Fibroblast of skin of right biceps (primary cell): ENCODE measurements at places on chromosomes 6 and 20.

GRCh38 chr20:10332656-10333415 lies 101.2 kb downstream of the MKKS start:
- peak; percentile 47 for DNase-seq

GRCh38 chr20:19743640-19743995 lies 14.4 kb upstream of the RIN2 start:
- DNase-seq: no peak

DNA sequence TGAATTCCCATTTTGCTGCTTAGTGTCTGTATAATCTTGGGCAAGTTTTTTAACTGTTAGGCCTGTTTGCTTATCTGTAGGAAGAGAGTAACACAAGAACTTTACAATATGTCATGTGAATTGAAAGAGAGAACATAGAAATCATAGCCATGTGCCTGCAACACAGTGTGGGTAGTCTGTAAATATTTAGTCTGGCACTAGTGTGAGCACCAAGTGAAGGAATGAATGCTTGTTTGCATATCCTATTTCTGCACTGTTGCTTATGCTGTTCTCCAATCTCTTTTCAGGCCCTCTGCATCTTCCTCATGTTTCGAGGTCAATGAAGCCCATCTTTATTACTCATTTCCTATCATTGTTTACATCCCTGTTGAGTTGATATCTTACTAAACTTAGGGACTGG lies 49.2 kb downstream of the CBFA2T2 start:
- DNase-seq: peak; percentile 20

GRCh38 chr6:47690214-47690613 lies 8.2 kb upstream of the ADGRF4 start:
- DNase-seq: no peak

- no peak for DNase-seq
These were observed 36.2 kb upstream of the BAG2 start for GRCh38 chr6:57135885-57136284.

- DNase-seq: no peak
These were observed 47.5 kb upstream of the JAG1 start for GRCh38 chr20:10721137-10721896.

DNA sequence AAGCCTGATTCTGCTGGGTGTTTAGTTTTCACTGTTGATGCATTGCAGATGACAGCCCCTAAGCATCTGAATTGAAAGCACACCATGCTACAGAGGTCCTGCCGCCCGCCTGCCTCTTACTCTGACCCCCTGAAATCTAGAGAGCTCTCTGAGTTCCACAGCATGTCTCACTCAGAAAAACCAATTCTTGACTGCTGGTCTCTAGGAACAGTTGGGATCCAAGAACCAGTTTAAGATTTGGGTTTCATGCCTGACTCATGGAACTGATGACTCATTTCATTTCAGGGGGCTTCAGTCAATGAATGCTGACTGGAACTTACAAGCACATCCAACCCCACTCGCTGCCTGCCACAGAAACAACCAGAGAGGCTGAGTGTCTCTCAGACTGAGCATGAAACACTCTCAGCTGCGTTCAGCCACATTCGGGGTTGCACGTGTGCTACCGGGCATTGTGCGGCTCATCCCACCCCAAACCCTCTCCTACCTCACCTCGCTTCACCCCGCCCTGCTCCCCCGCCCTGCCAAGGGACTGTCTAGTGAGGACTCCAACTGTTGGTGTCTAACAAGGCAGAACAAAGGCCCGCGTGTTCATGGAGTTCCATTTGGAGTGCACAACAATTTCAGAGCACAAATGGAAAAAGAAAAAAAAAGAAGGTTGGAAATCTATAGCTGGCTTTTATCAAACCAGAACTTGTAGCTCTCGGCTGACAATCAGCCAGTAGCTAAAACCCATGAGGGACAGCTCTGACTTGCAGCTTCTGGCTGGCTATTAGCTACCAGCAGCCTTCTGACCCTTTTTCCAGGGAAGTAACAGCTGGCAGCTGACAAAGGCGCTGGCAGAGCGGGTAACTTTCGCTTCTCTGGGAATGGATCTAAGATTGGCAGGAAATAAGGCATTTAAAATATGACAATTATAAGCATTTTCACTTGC lies 20.0 kb upstream of the TRAF3IP2 start:
- DNase-seq: peak; percentile 95

DNA sequence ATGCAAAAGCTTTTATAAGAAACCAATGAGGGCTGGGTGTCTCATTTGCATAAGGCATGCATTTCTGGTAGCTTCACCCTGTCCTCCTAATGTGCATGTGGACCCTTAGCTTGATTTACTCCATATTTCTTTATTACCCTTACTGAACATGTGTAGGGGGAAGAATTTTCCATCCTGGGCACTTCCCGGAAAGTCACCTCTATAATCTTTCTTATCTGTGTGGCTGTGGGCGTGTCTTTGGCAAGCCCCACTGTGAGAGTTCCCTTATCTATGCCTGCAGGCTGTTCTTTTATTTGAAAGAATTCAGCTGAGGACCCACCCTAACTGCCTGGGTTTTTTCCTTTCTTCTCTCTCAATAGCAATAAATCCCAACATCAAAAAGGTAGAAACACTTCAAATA lies 627.8 kb downstream of the DOK5 start:
- DNase-seq: no peak

- DNase-seq: peak; percentile 10
These were observed 7.4 kb downstream of the SLC52A3 start for GRCh38 chr20:760751-761417.

GRCh38 chr20:15163632-15164031 lies 826.2 kb upstream of the FLRT3 start:
- DNase-seq: peak; percentile 2

GRCh38 chr20:9203081-9203447 lies 134.2 kb downstream of the PLCB4 start:
- DNase-seq: no peak

DNA sequence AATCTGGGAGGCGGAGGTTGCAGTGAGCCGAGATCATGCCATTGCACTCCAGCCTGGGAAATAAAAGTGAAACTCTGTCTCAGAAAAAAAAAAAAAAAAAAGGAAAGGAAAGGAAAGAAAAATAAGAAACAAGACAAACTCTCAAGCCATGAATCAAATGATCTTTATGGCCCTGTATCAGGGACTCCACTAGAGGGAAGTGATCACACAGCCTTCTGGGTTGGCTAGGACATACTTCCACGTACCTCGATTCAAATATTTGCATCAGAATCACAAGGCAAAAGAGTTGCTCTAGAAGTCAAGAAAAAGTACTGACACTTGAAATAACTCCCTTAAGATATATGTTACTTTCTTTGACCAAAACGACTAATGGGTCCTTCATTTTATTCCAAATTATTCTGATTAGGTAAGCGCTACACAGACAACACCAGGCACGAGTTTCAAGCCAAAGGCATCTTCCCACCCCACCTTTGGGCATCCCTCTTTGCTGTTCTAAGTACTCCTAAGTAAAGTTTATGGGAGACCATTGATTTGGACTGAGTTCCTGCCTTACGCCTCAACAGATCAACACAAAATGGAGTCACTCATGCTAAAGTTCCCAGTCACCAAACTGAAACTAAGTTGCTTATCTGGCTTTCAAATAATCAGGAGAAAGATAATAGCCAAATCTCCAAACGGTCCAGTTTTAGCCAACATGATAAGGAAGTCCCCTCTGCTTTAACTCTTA lies 77.5 kb upstream of the NT5E start:
- DNase-seq: peak; percentile 22

DNA sequence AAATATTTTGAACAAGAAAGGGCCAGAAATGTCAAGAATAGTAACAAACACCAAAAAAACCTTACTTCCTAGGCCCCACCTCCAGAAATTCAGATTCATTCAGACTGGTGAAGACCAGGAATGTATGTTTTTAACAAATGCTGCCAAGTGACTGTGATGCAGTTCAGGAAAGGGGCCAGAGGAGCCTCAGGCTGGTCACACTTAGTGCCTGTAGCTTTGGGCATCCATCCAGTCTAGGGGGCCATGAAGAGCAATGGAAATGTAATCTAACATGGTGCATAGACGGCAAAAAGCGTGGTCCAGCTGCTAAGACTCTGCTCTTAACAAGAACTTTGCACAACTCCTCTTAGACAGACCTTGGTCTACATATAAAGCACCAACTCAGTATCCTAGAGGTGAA lies 7.1 kb downstream of the GJA1 start:
- peak; percentile 22 for DNase-seq

DNA sequence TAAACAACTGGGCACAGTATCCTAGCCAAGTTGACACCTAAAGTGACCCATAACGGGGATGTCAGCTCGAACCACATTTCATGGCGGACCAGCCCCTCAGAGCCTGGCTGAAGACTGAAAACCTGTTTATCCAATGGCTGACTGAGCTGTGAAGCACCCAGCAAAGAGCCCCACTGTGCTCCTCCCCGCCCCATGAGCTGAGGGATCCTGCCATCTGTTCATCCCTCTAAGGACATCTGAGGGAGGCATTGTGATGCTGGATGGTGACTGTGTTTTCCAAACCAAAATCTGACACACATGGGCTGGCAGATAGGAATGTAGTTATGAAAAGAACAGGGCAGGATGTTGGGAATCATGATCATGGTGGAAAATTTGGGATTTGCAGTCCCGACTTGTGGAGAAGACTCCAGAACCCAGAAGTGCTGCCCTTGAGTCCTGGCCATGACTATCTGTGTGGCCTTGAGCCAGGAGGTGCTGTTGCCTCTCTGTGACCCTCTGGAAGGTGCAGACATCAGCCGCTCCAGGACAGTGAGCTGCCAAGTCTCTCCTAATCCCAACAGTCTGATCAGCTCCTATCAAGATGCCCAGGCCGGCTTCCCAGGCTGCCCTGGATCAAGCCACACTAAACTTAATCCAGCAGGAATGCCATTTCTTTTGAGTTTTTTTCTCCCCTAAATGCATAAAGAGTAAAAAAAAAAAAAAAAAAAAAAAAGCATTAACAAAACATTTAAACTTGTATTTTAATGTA lies 5.7 kb downstream of the EDN3 start:
- no peak for DNase-seq

DNA sequence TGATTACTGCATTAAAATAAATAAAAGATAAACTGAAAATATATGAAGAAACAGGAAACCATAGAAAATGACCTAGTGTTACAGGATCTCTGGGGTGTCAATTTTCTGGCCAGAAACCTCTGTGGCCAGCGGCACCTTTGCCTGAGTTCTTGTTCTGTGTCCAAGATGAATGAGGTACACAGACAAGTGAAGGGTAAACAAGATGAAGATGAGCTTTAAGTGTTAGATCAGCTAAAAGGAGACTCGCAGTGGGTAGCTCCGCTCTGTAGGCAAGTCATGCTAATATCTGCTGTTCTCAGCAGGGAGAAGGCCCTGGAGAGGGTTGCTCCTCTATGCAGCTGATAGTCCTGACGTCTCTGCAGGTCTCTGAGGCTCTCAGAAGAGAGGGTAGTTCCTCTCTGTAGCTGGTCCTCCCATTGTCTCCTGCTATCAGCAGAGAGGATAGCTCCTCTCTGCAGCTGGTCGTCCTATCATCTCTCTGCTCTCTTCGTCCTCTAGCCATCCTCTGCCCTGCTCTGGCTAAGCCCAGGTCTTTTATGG lies 35.9 kb upstream of the TBC1D22B start:
- no peak for DNase-seq

DNA sequence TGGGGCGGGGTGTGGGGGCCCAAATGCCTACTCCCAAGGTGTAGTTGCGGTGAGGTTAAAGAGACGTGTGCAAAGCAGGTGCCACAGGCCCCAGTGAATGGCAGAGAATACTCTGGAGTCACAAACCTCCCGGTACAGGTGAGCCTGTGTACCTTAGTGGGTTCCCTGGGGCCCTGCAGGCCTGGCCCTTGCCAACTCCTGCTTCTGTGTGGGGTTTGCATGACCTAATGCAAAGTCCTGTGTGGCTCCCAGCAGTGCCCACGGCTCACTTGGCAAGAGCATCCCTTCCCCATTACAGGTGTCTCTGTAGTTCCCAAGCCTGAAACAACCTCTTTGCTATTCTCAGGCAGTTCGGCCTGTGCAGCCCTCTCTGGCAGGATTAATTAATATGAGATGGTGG lies 17.5 kb downstream of the SPDEF start:
- DNase-seq: no peak

GRCh38 chr6:116047173-116047933 lies 13.3 kb downstream of the FRK start:
- peak; percentile 5 for DNase-seq

- no peak for DNase-seq
These were observed 56.2 kb upstream of the PREP start for GRCh38 chr6:105459049-105459448.

DNA sequence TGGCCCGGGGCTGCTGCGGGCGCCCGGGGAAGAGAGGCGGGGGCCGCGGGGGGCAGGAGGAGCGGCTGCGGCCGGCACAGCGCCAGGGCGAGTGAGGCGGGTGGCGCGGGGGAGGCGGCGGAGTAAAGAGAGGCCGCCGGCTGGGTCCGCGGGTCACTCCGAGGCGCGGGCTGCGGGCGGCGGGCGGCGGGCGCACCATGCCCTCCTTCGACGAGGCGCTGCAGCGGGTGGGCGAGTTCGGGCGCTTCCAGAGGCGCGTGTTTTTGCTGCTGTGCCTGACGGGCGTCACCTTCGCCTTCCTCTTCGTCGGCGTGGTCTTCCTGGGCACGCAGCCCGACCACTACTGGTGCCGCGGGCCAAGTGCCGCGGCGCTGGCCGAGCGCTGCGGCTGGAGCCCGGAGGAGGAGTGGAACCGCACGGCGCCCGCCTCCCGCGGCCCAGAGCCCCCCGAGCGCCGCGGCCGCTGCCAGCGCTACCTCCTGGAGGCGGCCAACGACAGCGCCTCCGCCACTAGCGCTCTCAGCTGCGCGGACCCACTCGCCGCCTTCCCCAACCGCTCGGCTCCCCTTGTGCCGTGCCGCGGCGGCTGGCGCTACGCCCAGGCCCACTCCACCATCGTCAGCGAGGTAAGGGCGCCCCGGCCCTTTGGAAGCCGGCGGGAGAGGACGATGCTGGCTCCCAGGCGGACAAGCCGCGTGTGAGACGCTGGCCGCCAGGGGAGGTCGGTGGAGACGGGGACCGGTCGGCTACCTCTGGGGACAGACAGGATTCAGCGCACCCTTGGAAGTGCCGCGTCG lies at the start of gene SLC22A3:
Gene SLC22A3, plus strand, starts transcription at position 156 of the 797 bp plus-strand sequence. Its CDS starts 42 bp downstream, at position 198.
- DNase-seq: peak; percentile 7

DNA sequence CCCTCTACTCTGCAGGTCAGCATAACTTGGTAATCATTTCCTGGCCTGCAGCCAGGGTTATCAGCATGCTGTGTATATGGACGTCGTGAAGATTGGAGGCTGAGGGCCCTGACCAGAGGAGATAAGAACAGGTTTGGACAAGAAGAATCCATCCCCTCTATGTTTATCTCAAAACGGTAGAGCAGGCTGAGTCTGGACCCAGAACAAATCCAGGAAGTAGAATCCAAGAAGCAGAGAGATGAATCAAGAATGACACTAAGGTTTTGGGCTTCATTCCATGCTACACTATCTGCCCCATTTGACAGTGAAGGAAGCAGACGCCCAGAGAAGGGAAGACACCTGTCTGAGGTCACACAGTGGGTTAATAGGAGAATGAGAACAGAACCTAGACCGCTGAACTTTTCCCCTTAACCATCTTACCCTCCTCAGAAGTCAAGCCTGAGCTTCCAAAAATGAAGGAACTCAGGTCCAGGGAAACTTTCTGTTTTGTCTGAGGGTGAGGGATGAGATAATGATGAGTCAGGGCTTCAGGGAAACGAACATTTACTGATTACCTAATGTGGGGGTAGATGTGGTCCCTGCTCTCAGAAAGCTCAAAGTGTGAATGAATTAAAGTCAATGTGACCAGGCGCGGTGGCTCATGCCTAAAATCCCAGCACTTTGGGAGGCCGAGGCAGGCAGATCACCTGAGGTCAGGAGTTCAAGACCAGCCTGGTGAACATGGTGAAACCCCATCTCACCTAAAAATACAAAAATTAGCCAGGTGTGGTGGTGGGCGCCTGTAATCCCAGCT lies 9.4 kb upstream of the COMMD7 start:
- DNase-seq: peak; percentile 86

- DNase-seq: no peak
These were observed 10.7 kb downstream of the CCN5 start for GRCh38 chr20:44725837-44726236.

- no peak for DNase-seq
These were observed 210.2 kb upstream of the THEMIS start for GRCh38 chr6:128111096-128111495.
